ENCODE measurements at places on chromosomes 1 and 21. TPM values are rescaled to one million over a fixed set of nuclear protein-coding genes. Genes with fewer than 3 reads are reported as not detected.

DNA sequence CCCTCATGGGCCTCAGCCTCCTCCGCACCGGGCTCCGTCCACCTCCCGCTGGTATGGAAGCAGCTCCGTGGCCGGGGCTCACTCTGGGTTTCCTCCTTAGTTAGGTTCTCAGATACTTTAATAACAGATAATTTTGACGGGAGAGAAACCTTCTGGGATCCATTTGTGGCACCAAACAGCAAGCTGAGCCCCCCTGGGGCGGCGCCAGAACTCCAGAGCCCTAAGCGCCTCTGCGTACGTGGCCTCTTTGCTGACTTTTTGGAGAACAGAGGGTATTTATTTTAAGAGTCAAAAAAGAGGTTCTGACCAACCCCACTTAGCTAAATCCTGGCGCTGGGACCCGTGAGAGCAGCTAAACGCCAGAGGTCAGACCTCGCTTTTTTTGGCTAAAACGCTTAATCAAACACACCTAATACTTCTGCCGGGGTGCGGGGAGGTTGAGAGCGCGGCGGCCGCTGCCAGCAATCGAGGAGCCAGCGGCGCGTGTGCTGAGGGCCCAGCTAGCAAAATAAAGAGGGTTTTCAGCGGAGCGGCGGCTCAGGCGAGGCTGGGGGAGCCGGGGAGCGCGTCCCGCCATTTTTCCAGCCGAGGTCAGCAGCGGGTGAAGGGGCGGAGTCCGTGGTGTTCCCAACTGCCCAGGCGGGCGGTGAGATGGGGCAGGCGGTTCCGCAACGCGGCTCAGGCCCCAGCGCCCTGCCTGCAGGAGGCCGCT, 171.7 kb downstream of the PRDM16 start:
- DNase-seq, result no peak
- no peaks in the 10 kb centered on the region for H3K4me1 ChIP-seq
- H3K4me3 ChIP-seq, result no peak overlapping the region
- peaks cover 75% of the 10 kb centered on the region for H3K27me3 ChIP-seq

DNA sequence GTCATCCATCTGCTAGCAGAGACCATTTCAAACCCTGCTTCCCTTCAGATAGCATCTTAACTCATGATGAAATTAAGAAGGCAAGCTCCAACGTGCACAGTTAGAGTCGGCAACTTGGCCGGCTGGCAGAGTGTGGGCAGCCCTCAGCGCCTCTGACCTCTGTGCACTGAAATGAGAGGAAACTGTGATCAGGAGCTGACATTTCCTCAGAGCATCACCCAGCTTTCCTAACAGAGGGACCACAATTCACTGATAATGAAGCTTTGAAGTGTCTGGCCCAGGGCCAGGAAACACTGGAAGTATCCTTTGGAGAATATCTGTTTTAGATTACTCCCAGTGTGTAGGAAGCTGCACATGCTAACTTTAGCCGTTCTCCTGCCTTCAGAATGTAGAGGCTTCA, 145.0 kb upstream of the ZC3H11B start:
- H3K4me3 ChIP-seq, result no peak overlapping the region
- H3K36me3 ChIP-seq, result no peaks in the 10 kb centered on the region
- H3K4me1 ChIP-seq, result peaks cover 4% of the 10 kb centered on the region
- H3K27me3 ChIP-seq, result no peaks in the 10 kb centered on the region
- DNase-seq, result no peak
- H3K27ac ChIP-seq, result no peak overlapping the region

- H3K27ac ChIP-seq, result peak overlapping the region; percentile 56
- no peaks in the 10 kb centered on the region for H3K36me3 ChIP-seq
- DNase-seq, result no peak
Observed at GRCh38 chr1:15283526-15283925, 36.5 kb downstream of the FHAD1 start.

DNA sequence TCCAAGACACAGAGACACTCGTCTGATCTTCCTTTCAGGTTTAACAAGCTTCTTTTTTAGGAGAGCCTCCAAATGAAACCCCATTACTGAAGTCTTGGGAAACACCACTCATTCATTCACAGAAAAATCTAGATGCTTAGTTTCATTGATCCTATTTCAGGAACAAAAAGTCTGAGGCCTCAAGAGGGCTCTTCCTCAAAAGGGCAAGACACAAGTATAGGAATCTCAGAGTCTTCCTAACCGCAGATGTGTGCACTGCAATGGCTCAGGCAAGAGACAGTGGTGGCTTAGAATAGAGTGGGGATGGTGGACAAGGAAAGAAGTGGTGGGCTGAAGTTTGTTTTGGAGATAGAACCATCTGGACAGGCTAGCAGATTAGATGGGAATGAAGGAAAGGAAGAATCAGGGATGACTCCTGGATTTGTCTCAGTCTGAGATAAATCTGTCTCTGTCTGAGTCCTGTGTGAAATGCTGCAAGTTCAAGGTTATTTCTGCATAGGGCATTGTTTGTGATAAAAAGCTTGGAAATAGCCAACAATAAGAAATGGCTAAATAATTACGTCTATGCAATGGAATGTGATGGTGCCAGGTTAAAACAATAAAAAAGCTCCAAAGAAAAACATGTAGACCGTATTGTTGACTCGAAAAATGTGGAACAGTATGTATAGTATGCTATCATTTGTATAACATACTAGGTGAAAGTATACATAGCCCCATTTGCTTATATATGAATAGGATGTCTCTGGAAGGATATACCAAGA, 8.9 kb upstream of the CTSE start:
- no peak overlapping the region for H3K4me3 ChIP-seq
- H3K27me3 ChIP-seq, result no peaks in the 10 kb centered on the region
- no peak for DNase-seq
- no peak overlapping the region for H3K27ac ChIP-seq

GRCh38 chr21:36478941-36479340, 981 bp downstream of the CLDN14 start:
- peaks cover 6% of the 10 kb centered on the region for H3K4me1 ChIP-seq
- no peaks in the 10 kb centered on the region for H3K27me3 ChIP-seq
- DNase-seq, result no peak
- no peaks in the 10 kb centered on the region for H3K36me3 ChIP-seq
- no peak overlapping the region for H3K27ac ChIP-seq

GRCh38 chr1:200302921-200303290, 106.9 kb downstream of the ZNF281 start:
- H3K36me3 ChIP-seq, result no peaks in the 10 kb centered on the region
- peaks cover 14% of the 10 kb centered on the region for H3K27me3 ChIP-seq
- H3K4me1 ChIP-seq, result peaks cover 12% of the 10 kb centered on the region
- peak overlapping the region; percentile 76 for H3K4me3 ChIP-seq
- DNase-seq, result no peak

- H3K36me3 ChIP-seq, result no peaks in the 10 kb centered on the region
- H3K4me3 ChIP-seq, result no peak overlapping the region
- DNase-seq, result no peak
- H3K27ac ChIP-seq, result no peak overlapping the region
- H3K27me3 ChIP-seq, result no peaks in the 10 kb centered on the region
Observed at GRCh38 chr21:15751546-15751945, 21.8 kb downstream of the USP25 start.

DNA sequence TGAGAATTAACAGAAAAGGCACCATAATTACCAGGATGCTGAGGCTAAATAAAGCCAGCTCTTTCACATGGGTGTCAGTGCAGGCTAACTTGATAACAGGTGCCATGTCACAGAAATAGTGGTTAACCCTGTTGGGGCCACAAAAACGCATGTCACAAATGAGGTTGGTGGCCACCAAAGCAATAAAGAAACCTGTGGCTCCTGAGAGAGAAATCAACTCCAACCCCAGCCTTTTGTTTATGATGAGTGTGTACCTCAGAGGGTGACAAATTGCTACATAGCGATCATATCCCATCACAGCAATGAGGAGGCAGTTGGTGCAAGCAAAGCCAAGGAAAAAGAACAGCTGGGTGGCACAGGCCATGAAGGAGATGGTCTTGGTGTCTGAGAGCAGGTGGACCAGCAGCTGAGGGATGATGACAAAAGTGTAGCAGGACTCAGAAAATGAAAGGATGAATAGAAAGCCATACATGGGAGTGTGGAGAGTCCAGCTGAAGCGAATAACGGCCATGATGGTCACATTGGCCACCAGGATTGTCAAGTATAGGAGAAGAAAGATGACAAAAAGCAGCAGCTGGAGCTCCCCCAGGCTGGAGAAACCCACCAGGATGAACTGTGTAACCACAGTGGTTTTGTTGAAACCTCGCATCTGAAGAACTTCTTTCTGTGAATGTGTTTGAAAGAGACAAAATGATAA, at the start of gene OR10T2:
Gene OR10T2 (minus strand): TSS at position 649 of the 697 bp plus-strand sequence. CDS start 0 bp downstream, at position 649.
- no peaks in the 10 kb centered on the region for H3K27me3 ChIP-seq
- H3K27ac ChIP-seq, result no peak within 1 kb of the TSS
- H3K36me3 ChIP-seq, result no peaks in the 10 kb centered on the region
- H3K4me3 ChIP-seq, result no peak within 1 kb of the TSS
- no peaks in the 10 kb centered on the region for H3K4me1 ChIP-seq

GRCh38 chr1:210446479-210446878, 117.8 kb downstream of the HHAT start:
- no peaks in the 10 kb centered on the region for H3K4me1 ChIP-seq
- H3K27ac ChIP-seq, result no peak overlapping the region
- no peaks in the 10 kb centered on the region for H3K27me3 ChIP-seq

GRCh38 chr1:219330669-219331068, 157.0 kb downstream of the LYPLAL1 start:
- no peak overlapping the region for H3K27ac ChIP-seq
- no peaks in the 10 kb centered on the region for H3K36me3 ChIP-seq
- no peaks in the 10 kb centered on the region for H3K27me3 ChIP-seq
- no peaks in the 10 kb centered on the region for H3K4me1 ChIP-seq

DNA sequence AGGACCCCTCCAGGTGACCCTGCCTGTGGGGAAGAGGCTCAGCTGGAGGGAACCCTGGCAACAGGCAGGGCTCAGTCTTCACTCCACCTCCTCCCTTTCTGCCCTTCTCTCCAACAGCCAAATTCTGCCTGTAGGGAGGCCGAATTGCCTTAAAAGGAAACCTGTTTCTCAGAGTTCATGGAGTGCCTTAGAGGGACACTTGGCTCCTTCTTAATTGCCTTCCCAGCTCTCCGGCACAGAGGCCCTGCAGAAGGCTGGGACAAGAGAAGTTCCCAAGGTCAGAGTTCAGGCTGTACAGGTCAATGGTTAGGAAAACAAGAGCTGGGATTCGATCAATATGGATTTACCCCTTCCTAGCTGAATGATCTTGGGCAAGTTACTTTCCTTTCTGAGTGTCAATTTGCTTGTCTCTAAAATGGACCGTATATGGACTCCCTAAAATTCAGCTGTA, 6.2 kb downstream of the CSRP1 start:
- peaks cover 5% of the 10 kb centered on the region for H3K36me3 ChIP-seq
- DNase-seq, result no peak
- peak overlapping the region; percentile 80 for H3K27ac ChIP-seq
- peaks cover 88% of the 10 kb centered on the region for H3K4me1 ChIP-seq

GRCh38 chr1:177969109-177969508, 749 bp downstream of the SEC16B start:
- H3K27me3 ChIP-seq, result no peaks in the 10 kb centered on the region
- no peak for DNase-seq

DNA sequence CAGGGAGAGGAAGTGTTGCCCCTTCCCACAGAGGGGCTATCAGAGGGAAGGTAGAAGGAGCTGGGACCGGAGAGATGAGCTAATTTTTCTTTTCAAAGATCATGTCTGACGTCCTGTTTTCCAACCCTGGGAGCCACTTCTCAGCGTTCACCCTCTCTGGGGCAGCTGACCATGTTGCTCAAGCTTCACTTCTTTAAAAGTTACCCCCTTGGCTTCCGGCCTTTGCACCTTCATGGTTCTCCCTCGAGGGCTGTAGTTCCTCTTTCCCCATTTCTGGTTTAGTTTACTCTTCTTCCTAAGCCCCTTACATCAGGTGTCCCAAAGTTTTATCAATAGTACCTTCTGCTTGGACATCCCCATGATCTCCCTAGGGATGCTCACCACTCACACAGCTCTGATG, 23.8 kb upstream of the CSF1 start:
- H3K27ac ChIP-seq, result no peak overlapping the region
- no peaks in the 10 kb centered on the region for H3K27me3 ChIP-seq
- no peaks in the 10 kb centered on the region for H3K36me3 ChIP-seq

GRCh38 chr1:180927348-180927747, 14.7 kb downstream of the KIAA1614 start:
- H3K27me3 ChIP-seq, result no peaks in the 10 kb centered on the region
- no peak overlapping the region for H3K4me3 ChIP-seq
- H3K27ac ChIP-seq, result no peak overlapping the region
- DNase-seq, result no peak

GRCh38 chr1:73782901-73783300, 415.1 kb downstream of the LRRIQ3 start:
- no peak overlapping the region for H3K4me3 ChIP-seq
- H3K4me1 ChIP-seq, result no peaks in the 10 kb centered on the region
- no peaks in the 10 kb centered on the region for H3K36me3 ChIP-seq

DNA sequence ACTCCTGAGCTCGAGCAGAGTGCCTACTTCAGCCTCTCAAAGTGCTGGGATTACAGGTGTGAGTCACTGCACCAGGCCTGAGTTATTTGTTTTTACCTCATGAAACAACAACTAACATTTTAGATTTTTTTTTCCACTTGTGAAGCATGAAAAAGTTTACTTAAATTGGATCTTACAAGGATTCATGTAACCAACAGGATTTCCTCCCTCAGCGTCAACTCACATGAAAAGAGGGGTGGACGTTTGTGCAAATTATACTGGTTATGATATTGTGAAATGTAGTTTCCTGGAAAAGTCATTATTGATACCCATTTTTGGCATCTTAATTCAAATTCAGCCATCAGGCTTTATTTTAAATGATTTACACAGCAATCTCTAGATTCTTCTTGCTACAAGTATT, 6.5 kb downstream of the CNST start:
- no peak overlapping the region for H3K4me3 ChIP-seq
- H3K27me3 ChIP-seq, result no peaks in the 10 kb centered on the region
- H3K27ac ChIP-seq, result no peak overlapping the region
- H3K36me3 ChIP-seq, result no peaks in the 10 kb centered on the region
- H3K4me1 ChIP-seq, result peaks cover 12% of the 10 kb centered on the region

DNA sequence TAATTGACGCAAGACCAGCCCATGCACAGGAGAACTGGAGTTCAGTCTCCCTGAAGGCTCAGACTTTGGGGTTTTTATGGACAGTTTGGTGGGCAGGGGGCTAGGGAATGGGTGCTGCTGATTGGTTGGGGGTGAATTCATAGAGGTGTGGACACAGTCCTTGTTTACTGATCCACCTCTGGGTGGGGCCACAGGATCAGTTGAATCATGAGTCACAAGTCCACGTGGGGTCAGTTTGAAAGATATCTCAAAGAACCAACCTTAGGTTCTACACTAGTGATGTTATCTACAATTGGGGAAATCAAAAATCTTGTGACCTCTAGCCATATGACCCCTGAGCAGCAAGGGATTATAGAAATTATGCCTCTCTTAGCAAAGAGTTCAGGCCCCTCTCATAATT, 127.9 kb upstream of the L1TD1 start:
- H3K27ac ChIP-seq, result no peak overlapping the region
- no peak for DNase-seq
- H3K4me3 ChIP-seq, result no peak overlapping the region
- no peaks in the 10 kb centered on the region for H3K27me3 ChIP-seq
- H3K36me3 ChIP-seq, result no peaks in the 10 kb centered on the region

ESRRG gene
- total RNA-seq, result 4.7 TPM

TIE1 gene
- 12.2 TPM for total RNA-seq

ARTN gene
- total RNA-seq, result 0.72 TPM

DMBX1 gene
- total RNA-seq, result 0.55 TPM

AIRE gene
- not detected for total RNA-seq

TMPRSS15 gene
- total RNA-seq, result not detected

MCOLN3 gene
- total RNA-seq, result 6.8 TPM

SLAMF8 gene
- 5.5 TPM for total RNA-seq

C8A gene
- not detected for total RNA-seq

All from suprapubic skin (tissue), 4 donors.